WTC11 (cell line): ENCODE measurements at places on chromosomes 3 and 15. TPM values are rescaled to one million over a fixed set of nuclear protein-coding genes. Genes with fewer than 3 reads are reported as not detected.

The PARP3 gene
- total RNA-seq: 2.8 to 2.9 TPM (median 2.8 TPM) in 3 replicates

The CHRNA5 gene
- total RNA-seq: 21.0 to 23.3 TPM (median 21.2 TPM) in 3 replicates

The PRTG gene
- 3.6 to 6.1 TPM (median 6.0 TPM) in 3 replicates for total RNA-seq

The ZNF620 gene
- total RNA-seq: 15.6 to 19.8 TPM (median 17.2 TPM) in 3 replicates

- no peak for DNase-seq
These were observed 126.7 kb downstream of the FOXB1 start for GRCh38 chr15:60130821-60131220.

The LHFPL4 gene
- 18.9 to 26.8 TPM (median 24.4 TPM) in 3 replicates for total RNA-seq

DNA sequence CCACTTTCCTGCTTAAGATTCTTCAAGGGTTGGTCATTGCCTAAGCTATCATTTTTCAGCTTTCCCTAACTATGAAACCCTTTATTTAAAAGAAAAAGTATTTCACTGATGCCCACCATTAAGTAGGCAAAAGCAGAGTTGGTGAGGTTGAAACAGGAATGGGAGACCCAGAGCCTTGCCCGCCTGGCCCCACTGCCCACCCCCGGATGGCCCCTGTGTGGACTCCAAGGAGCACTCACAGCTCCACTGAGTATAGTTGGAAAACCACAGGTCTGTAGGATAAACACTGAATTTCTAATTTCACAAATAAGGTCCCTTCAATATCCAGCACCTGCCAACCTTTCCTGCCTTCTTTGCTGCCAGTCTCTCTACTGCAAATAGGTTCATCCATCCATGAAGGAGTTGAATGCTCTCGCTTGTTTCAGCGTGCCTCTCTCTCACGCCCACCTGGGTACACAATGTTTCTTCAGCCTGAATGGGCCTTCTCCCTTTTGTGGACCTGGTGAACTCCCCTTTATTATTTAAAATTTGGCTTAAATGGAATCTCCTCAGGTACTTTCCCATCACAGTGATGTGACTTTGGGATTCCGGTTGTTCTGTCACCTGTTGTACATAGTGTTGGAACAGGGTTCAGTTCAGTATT, 8.7 kb upstream of the ACAP2 start:
- DNase-seq: no peak
